ENCODE measurements at places on chromosomes 5 and 9.

GRCh38 chr5:135229679-135230132 is 169.3 kb downstream of the MACROH2A1 start:
- no peak for DNase-seq

- DNase-seq: no peak
Observed at GRCh38 chr5:149079883-149080282, 17.0 kb upstream of the SH3TC2 start.

DNA sequence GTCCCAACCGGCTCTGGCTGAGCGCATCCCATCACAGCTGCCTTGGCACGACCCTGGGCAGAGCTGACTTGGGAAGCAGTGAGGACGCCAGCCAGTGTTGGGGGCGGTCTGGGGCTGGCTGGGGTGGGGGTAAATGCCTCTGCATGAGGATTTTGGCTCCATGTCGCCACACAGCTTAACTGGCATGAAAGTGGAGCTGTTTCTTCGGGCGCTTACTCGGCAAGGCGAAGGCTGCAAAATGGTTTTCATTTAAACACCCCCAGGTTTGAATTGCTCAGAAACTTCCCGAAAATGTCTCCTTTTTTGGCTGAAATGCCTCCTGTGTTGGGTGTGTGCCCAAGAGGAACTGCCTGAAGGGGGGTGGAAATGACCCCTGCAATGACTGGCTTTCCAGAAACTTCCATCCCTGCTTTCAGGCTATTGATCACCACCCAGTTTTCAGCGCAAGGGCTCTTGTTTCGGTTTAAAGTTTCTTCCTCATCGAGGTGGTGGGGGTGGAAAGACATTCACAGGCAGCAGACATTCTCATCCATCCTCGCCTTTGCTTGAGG is 38.3 kb downstream of the PTGES start:
- DNase-seq: no peak

DNA sequence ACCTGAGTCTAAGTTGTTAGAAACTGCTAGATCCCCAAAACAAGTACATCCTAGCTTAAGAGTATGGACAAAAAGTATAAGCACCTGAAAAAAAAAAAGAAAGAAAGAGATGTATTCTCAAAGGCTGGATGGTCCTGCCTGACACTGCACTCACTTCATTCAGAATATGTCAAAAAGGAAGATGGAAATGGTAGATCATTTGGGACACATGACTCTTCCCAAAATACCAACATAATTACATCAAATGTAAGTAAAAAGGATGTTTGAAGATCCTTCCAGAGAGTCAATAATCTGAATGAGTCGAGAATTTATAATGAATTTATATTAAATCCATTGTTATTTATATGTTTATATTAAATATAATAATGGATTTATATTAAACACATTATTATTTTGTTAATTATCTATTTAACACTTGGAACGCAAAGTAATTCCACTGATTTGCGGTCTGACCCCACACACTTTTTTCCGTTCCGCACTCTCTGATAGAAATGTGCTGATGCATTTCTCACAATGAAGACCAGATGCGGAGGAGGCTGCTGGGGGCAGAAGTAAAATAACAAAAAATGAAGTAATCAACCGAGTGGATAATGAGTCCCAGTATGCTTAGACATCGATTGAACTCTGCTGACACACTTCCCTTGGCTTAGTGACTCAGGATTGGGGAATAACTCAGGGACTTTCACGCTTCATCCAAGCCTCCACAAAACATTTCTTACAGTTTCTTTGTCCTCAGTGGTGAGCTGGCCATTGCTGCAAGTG is 201.2 kb downstream of the ADAMTS12 start:
- DNase-seq: no peak

- no peak for DNase-seq
Observed at GRCh38 chr5:176916337-176916736, 17.2 kb upstream of the HK3 start.

- DNase-seq: no peak
Observed at GRCh38 chr5:33343676-33344327, 97.0 kb upstream of the TARS1 start.

GRCh38 chr5:31124651-31125305 is 68.7 kb upstream of the CDH6 start:
- DNase-seq: no peak

GRCh38 chr5:4198461-4198860 is 602.8 kb downstream of the IRX1 start:
- no peak for DNase-seq
